ENCODE measurements at places on chromosomes 2 and 18.
A peak's percentile ranks its signal among the peaks of the same experiment; 100 is the strongest.

DNA sequence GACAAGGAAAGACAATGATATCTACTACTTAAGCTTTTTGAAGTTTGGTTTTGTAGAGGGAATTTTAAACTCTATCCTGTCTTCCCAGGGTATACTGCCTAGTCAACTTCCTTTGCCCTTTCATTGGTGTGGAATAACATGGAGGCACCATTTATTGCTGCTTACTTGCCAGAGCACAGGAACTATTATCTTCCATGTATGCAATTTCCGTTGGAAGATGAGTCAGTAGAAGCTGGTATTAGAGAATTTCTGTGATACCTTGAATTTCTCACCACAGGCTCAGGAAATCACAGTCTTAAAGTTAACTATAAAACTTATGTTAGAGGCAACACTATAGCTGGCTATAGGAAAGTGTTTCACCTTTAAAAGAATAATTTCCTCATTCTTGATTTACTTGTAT lies 40.9 kb upstream of the RGPD4 start:
- DNase-seq = no peak

DNA sequence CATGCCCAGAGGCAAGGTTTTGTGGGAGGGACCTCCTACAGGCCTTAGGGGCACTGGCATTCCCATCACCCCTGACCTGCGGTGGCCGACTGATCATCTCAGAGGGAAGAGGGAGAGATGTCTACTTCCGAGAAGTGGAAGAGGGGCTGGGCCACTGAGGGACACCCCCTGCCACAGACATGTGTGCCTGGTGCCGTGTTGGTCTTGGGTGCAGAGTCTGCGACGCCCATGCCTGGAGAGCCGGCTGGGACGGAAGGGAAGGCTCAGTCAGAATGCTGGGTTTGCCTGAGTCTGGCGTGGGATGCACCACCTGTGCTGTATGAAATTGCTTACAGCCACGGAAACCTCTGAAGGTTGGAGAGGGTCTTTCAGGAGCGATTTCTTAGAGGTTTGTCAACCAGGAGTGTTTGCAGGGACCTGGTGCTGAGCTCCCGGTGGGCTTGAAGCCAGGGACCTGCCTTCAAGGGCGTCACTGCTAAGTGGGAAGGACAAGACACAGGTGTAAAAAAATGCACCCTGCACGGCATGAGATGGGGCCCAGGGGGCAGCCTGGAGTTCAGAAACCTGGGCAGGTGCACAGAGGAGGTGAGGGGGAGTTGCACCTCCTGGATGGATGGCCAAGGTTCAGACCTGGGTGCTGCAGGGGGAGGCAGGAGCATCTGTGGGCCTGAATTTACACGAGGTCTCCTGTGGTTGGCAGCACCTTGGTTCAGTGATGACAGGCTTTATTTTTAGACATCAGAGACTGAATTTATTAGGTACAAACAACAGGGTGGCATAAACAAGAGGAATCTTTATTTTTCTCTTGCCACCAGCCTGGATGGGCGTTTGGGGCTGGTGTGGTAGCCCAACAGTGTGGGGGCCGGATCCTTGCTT lies 100.3 kb downstream of the CTIF start:
- DNase-seq = no peak

GRCh38 chr2:148674063-148675020 lies 29.8 kb downstream of the EPC2 start:
- DNase-seq = peak; percentile 48

DNA sequence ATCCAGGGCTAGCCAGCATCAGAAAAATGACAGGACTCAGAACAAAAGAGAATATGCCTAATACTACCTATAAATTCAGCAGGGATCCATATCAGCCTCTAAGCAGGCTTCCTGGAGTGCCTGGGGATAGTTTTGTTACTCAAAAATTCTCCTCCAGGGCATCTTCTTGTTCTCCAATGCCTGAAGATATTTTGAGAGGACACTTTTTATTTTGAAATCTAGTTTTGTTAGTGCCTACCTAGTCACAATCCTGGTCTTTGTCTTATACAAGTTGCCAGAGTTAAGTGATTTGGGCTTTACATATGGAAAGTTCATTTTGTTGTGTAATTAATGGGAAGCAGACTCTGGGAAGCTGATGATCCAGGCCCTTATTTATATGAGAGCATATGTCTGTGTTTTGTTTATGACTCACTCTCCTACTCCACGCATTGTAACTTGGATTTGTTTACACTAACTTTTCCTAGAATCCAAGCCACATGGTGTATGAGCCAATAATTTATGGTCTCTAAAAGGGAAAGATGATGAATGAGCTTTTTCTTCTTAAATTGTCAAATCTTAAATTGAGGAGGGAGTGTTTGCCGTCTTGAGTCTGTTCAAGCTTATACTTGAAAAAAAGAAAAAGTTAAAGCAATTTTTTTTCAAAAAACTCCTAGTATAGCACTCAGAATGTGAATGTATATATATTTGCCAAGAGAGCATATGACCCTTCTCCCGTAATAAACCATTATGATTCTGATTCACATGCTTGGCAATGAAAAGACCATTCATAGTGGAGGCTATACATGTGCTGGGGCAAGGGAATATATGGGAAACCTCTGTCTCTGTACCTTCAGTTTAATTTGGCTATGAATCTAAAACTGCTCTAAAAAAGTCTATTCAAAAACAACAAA lies 370.3 kb downstream of the SETBP1 start:
- peak; percentile 71 for DNase-seq

DNA sequence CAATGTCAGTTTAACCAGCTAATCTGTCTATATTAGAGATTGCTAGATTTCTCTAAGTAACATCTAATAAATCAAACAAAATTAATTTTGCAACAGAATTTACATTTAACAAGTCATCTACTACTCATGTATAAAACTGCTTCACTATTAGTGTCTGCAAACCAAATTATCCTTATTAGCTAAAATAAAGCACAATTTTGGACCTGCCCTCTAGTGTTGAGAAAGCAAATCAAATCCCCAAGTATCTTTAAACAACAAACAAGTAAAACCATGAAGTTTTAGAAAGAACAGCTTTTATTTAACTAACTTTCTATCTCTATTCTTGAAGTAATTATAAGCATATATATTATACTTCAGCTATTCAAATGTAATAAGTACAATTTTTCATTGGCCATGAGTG lies 113.1 kb upstream of the SP3 start:
- DNase-seq = peak; percentile 46

DNA sequence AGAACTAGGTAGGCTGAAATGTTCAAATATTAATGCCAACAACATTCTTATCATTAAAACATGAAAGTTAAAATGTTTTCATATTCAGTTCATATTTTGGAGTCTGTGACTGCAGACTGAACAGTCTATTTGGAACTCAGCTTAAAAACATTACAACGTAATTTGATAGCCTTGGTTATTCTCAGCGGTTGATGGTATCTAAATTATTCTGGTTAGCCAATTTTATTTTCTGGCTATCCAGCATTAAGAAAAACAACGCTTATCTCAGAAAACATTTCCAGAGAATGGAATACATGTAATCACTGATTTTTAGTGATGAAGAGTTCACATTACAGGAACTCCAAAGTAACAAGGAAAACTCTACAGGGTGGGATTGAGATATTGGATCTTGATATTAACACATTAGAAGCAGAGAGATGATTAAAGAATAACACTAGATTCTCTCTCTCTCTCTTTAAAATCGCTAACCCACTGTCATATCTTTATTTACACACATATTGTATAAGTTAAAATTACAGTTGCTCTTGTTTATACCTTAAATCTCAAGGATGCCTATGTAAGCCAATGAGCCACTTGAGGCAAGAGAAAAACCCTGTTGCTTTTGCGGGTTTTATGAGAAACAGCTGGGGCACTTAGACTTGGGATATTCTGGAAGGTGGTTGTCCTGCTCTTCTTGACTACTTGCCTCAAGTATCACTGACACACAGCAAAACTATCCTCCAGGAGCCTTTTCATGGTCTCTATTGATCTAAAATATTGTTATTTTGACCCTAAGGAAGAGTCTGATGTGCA lies 84.9 kb downstream of the ICOS start:
- no peak for DNase-seq

- no peak for DNase-seq
These were observed 182.2 kb upstream of the ATP5MC3 start for GRCh38 chr2:175363699-175364098.

- DNase-seq = no peak
These were observed 243.4 kb upstream of the ID2 start for GRCh38 chr2:8438476-8438875.

Measured in cardiac fibroblast (primary cell).